ENCODE measurements at places on chromosomes 5 and 9.

DNA sequence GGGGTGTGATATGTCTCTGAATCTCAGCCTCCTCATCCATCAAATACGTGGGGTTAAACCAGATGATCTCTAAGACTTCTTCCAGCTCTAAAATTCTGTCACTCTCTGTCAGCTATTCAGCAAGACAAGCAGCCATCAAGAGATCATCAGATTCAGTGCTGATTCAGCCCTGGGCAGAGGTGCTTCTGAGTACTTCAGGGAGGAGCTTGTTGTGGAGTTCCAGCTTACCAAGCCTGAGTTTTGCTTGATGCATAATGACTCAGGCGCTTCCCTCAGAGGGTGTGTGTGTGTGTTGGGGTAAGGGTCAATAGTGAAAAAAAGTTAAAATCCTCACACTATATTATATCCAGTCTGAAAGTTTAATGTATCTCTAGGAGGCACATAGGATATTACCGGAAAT lies 29.6 kb upstream of the TAF1L start:
- DNase-seq = no peak
- H3K27ac ChIP-seq = no peak overlapping the region
- no peak overlapping the region for H3K4me3 ChIP-seq

- H3K27me3 ChIP-seq = no peaks in the 10 kb centered on the region
- peak; percentile 50 for DNase-seq
- peaks cover 4% of the 10 kb centered on the region for H3K36me3 ChIP-seq
- H3K4me1 ChIP-seq = peaks cover 1% of the 10 kb centered on the region
These were observed 11.0 kb downstream of the CCDC152 start for GRCh38 chr5:42767491-42768105.

- no peak overlapping the region for H3K27ac ChIP-seq
- H3K27me3 ChIP-seq = no peaks in the 10 kb centered on the region
- no peaks in the 10 kb centered on the region for H3K36me3 ChIP-seq
- no peaks in the 10 kb centered on the region for H3K4me1 ChIP-seq
- DNase-seq = no peak
These were observed 6.7 kb downstream of the CORO2A start for GRCh38 chr9:98185611-98186171.

- peak; percentile 61 for DNase-seq
- peaks cover 37% of the 10 kb centered on the region for H3K36me3 ChIP-seq
- H3K4me1 ChIP-seq = peaks cover 44% of the 10 kb centered on the region
These were observed 24.4 kb downstream of the RNF145 start for GRCh38 chr5:159184858-159185381.

GRCh38 chr5:135402031-135402430 lies 3.0 kb upstream of the MACROH2A1 start:
- H3K27me3 ChIP-seq = peaks cover 14% of the 10 kb centered on the region
- DNase-seq = no peak
- peaks cover 13% of the 10 kb centered on the region for H3K4me1 ChIP-seq
- no peak overlapping the region for H3K4me3 ChIP-seq
- H3K27ac ChIP-seq = no peak overlapping the region
- H3K36me3 ChIP-seq = no peaks in the 10 kb centered on the region

GRCh38 chr9:103804077-103804735 lies 289.9 kb upstream of the SMC2 start:
- no peak for DNase-seq
- H3K27me3 ChIP-seq = no peaks in the 10 kb centered on the region
- no peak overlapping the region for H3K27ac ChIP-seq
- no peaks in the 10 kb centered on the region for H3K4me1 ChIP-seq
- H3K36me3 ChIP-seq = no peaks in the 10 kb centered on the region

DNA sequence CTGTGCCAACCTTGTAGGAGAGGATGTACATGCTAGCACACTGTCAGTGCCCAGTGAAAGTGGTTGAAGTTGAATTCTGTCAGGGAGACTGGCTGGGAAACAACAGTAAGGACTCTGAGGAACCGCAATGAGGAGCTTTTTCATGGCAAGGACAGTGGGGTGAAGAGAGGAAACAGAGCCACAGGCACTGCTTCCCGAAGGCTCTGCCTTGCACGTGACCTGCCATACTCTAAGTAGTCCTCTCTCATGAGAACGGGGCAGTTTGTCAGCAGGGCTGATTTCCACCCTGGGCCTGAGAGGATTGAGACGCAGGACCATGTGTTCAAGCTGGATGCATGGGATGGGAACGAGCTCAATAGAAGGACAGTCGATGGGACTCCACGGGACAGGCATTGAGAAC lies 106.6 kb upstream of the CTSL start:
- H3K36me3 ChIP-seq = peaks cover 76% of the 10 kb centered on the region
- H3K4me1 ChIP-seq = peaks cover 26% of the 10 kb centered on the region
- DNase-seq = no peak
- no peak overlapping the region for H3K4me3 ChIP-seq

DNA sequence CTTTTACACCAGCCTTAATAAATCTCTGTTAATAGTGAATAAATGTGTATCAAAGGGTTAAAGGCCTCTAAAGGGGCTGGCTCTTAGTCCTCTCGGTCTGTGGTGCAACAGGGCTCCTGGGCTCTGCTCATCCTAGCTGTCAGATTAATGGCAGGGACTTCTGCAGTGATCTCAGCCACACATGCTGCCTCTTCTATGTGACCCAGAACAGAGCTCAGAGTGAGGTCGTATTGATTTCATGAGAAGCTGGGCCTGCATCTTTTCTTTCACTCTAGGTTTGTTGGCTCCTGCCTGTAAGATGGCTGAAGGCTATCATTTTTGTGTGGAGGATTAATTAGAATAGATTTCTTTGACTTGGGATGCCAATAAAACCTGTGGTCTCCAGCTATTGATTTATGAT lies 165.0 kb upstream of the GLRA1 start:
- DNase-seq = no peak
- H3K36me3 ChIP-seq = no peaks in the 10 kb centered on the region
- H3K27me3 ChIP-seq = no peaks in the 10 kb centered on the region
- no peak overlapping the region for H3K4me3 ChIP-seq
- no peaks in the 10 kb centered on the region for H3K4me1 ChIP-seq
- H3K27ac ChIP-seq = no peak overlapping the region

- no peaks in the 10 kb centered on the region for H3K27me3 ChIP-seq
- H3K4me3 ChIP-seq = no peak overlapping the region
- H3K4me1 ChIP-seq = peaks cover 46% of the 10 kb centered on the region
- no peak for DNase-seq
- no peak overlapping the region for H3K27ac ChIP-seq
These were observed 63.1 kb downstream of the UGCG start for GRCh38 chr9:111959468-111960359.

DNA sequence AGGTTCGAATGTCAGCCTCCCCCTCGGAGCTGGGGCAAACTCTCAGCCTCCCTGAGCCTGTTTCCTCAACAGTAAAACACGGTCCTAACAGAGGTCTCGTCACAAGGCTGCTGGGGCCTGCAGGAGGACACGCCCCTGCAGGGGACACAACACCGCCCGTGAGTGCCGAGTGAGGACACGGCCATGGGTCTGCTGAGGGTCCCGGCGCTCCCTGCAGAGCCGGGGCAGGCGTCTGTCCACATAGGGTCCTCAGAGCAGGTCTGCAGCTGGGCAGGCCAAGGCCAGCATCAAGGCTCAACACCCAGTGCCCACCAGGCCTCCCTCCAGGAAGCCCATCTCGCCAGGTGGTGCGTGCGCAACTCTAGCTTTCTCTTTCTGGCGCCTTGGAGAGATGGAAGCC lies 125.2 kb downstream of the VAV2 start:
- no peak for DNase-seq
- H3K4me1 ChIP-seq = no peaks in the 10 kb centered on the region
- no peak overlapping the region for H3K4me3 ChIP-seq
- H3K27me3 ChIP-seq = no peaks in the 10 kb centered on the region
- no peaks in the 10 kb centered on the region for H3K36me3 ChIP-seq
- H3K27ac ChIP-seq = no peak overlapping the region

DNA sequence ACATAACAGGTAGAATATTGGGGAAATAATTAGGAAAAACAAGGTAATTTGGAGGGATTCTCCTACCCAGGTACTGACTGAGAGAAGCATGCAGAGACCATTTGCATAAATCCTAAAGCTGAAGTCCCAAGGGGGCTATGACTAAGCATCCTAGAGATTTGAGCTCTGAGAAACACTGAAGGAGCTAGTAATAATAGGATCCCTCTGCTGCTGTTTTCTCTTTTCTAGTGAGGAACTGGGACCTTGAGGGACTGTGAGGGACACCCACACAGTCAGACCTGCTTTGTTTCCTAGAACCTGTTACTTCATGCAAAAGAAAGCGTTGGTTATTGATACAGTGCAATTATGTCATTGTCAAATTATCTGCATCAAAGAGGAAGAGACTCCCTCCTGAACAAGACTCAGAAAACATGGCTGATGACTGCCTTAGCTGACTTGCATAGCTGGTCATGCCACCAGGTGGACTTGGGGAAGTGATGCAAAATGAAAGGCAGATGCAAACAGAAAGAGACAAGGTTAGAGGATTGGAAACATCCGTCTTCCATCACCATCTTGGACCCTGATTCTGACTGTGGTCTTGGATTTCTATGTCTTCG lies 335.4 kb downstream of the NTRK2 start:
- H3K4me1 ChIP-seq = no peaks in the 10 kb centered on the region
- H3K27me3 ChIP-seq = no peaks in the 10 kb centered on the region
- H3K4me3 ChIP-seq = no peak overlapping the region
- H3K36me3 ChIP-seq = no peaks in the 10 kb centered on the region
- no peak overlapping the region for H3K27ac ChIP-seq

- DNase-seq = no peak
- no peak overlapping the region for H3K4me3 ChIP-seq
- peak overlapping the region; percentile 64 for H3K27ac ChIP-seq
- H3K36me3 ChIP-seq = no peaks in the 10 kb centered on the region
These were observed 978.7 kb upstream of the NUDT12 start for GRCh38 chr5:104541141-104541785.

GRCh38 chr9:128628471-128629048 lies 28.1 kb downstream of the DYNC2I2 start:
- no peaks in the 10 kb centered on the region for H3K27me3 ChIP-seq
- no peaks in the 10 kb centered on the region for H3K4me1 ChIP-seq
- H3K36me3 ChIP-seq = peaks cover 85% of the 10 kb centered on the region
- no peak overlapping the region for H3K4me3 ChIP-seq
- DNase-seq = no peak

DNA sequence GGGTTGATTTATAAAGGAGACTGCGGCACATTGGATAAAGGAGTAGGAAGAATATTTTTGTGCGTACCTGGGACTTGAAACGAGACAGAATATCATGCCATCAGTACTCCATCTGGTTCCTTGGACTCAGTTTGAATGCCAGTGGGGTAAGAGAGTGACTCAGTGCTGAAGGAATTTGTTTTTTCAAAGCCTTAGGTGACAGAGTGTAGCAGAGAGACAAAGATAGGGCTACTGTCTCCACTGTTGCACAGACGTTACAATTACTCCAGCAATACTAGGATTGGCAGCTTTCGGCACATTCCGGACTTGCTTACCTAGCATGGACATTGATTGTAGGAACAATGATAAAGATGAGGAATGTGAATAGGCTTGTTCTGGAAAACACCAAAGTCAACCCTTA lies 250.7 kb downstream of the KCTD16 start:
- no peak for DNase-seq
- H3K4me3 ChIP-seq = no peak overlapping the region
- no peaks in the 10 kb centered on the region for H3K36me3 ChIP-seq

GRCh38 chr9:6525326-6526045 lies 112.5 kb downstream of the UHRF2 start:
- H3K27me3 ChIP-seq = no peaks in the 10 kb centered on the region
- no peak overlapping the region for H3K27ac ChIP-seq
- H3K4me3 ChIP-seq = no peak overlapping the region
- H3K4me1 ChIP-seq = no peaks in the 10 kb centered on the region

- DNase-seq = no peak
- no peaks in the 10 kb centered on the region for H3K4me1 ChIP-seq
- no peaks in the 10 kb centered on the region for H3K27me3 ChIP-seq
- peaks cover 21% of the 10 kb centered on the region for H3K36me3 ChIP-seq
- H3K4me3 ChIP-seq = no peak overlapping the region
These were observed 16.7 kb downstream of the TCF7 start for GRCh38 chr5:134131165-134131564.

DNA sequence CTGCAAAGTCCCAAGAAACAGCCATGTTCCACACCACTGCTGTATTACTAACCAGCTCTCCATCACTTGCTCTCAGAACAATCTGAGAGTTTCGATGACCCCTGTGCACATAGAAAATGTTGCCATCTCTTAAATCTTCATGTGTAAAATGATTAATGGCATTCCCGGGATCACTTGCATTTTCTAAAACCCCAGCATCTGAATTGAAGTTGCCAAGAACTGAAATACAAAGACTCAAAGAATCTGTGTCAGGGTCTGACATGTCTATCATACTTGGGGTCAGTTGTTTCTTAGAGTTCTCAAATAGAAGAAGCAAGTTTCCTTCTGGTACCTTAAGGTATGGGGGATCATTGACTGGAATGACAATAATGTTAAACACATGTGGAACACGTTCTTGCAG lies 115.1 kb downstream of the ESM1 start:
- peaks cover 26% of the 10 kb centered on the region for H3K4me1 ChIP-seq
- H3K27ac ChIP-seq = no peak overlapping the region
- DNase-seq = no peak

GRCh38 chr5:144236499-144236898 lies 65.8 kb downstream of the KCTD16 start:
- no peak overlapping the region for H3K27ac ChIP-seq
- no peaks in the 10 kb centered on the region for H3K36me3 ChIP-seq
- no peak overlapping the region for H3K4me3 ChIP-seq
- H3K4me1 ChIP-seq = no peaks in the 10 kb centered on the region
- DNase-seq = no peak

GRCh38 chr9:2340046-2340760 lies 281.4 kb upstream of the VLDLR start:
- H3K27ac ChIP-seq = no peak overlapping the region
- no peaks in the 10 kb centered on the region for H3K36me3 ChIP-seq
- H3K4me3 ChIP-seq = no peak overlapping the region
- H3K27me3 ChIP-seq = no peaks in the 10 kb centered on the region

GRCh38 chr9:91220491-91221135 lies 141.1 kb downstream of the AUH start:
- no peaks in the 10 kb centered on the region for H3K27me3 ChIP-seq
- no peak overlapping the region for H3K4me3 ChIP-seq

- no peak for DNase-seq
- H3K27me3 ChIP-seq = no peaks in the 10 kb centered on the region
- no peak overlapping the region for H3K4me3 ChIP-seq
- peaks cover 60% of the 10 kb centered on the region for H3K36me3 ChIP-seq
These were observed 65.6 kb downstream of the CDK5RAP2 start for GRCh38 chr9:120514405-120514804.

- DNase-seq = no peak
- H3K4me1 ChIP-seq = no peaks in the 10 kb centered on the region
- no peak overlapping the region for H3K4me3 ChIP-seq
- H3K36me3 ChIP-seq = no peaks in the 10 kb centered on the region
- H3K27ac ChIP-seq = no peak overlapping the region
These were observed 222.3 kb downstream of the PBX3 start for GRCh38 chr9:125969462-125969861.

- no peak for DNase-seq
- no peaks in the 10 kb centered on the region for H3K36me3 ChIP-seq
- H3K27ac ChIP-seq = no peak overlapping the region
- no peaks in the 10 kb centered on the region for H3K4me1 ChIP-seq
These were observed 577.4 kb downstream of the ACTL7B start for GRCh38 chr9:108278341-108278740.
